Immature natural killer cell (primary cell): ENCODE measurements at places on chromosomes 7 and 10.

DNA sequence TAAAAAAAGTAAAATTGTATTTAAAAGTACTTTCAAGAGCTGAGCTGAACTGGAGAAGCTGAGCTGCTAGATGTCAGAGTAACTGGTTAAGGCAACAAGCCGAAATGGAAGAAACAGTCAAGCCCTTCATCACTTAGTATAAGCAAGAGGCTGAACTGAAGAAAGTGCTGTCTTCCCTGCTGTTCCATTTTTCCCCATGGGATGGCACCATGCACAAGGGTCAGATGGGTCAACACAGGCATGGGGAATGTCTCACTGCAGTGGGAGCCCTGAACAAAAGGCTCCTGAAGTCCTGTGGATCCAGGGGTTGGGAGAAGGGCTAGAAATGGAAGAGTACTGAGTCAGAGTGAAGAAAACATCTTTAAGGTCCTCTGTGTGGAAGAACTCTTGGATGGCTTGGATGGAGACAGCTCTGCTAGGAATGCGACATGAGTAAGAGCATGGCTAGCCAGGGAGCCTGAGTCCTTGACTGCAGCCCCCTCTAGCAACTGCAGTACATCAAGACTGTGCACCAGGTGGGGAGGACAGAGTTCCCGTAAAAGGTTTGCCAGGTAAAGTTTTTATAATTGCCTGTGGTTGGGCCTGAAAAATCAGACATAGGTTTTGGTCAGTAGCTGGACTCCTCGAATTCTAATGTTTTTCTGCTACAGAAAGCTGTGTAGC, 348.3 kb downstream of the GPR158 start:
- DNase-seq = no peak
- H3K4me1 ChIP-seq = no peaks in the 10 kb centered on the region
- H3K27me3 ChIP-seq = no peaks in the 10 kb centered on the region
- H3K4me3 ChIP-seq = no peak overlapping the region

GRCh38 chr7:90474284-90475210, 5.1 kb downstream of the PTTG1IP2 start:
- no peak for DNase-seq
- H3K27ac ChIP-seq = no peak overlapping the region
- H3K36me3 ChIP-seq = no peaks in the 10 kb centered on the region
- peaks cover 1% of the 10 kb centered on the region for H3K27me3 ChIP-seq

- DNase-seq = no peak
- no peaks in the 10 kb centered on the region for H3K4me1 ChIP-seq
- H3K4me3 ChIP-seq = no peak overlapping the region
- no peaks in the 10 kb centered on the region for H3K36me3 ChIP-seq
- H3K27ac ChIP-seq = no peak overlapping the region
Measured at GRCh38 chr7:38934536-38934935, 25.5 kb upstream of the VPS41 start.

DNA sequence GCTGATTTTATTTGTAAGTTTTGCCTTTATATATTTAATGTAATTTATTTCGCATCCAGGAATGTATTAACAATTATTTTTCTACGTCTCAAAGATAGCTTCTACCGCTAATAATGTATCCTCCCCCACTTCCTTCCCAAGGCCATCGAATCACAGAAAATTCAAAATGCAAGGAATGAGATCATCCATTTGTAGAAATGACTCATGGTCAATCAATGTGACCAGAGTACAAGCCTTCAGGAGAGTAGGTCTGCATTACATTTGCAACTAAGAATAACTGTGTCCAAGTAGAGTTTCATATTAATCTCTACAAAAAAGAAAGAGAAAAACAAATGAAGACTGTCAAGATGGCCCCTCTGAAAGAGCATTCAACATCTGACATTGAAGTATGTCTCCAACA, 205.9 kb upstream of the PHF14 start:
- H3K36me3 ChIP-seq = no peaks in the 10 kb centered on the region
- no peak for DNase-seq
- H3K4me3 ChIP-seq = no peak overlapping the region
- H3K27ac ChIP-seq = no peak overlapping the region
- H3K27me3 ChIP-seq = no peaks in the 10 kb centered on the region
- H3K4me1 ChIP-seq = no peaks in the 10 kb centered on the region

GRCh38 chr7:133165001-133165400, 83.1 kb upstream of the CHCHD3 start:
- H3K36me3 ChIP-seq = no peaks in the 10 kb centered on the region
- no peak overlapping the region for H3K27ac ChIP-seq
- DNase-seq = no peak
- no peak overlapping the region for H3K4me3 ChIP-seq

- no peak overlapping the region for H3K4me3 ChIP-seq
- no peak overlapping the region for H3K27ac ChIP-seq
- H3K4me1 ChIP-seq = no peaks in the 10 kb centered on the region
- H3K36me3 ChIP-seq = no peaks in the 10 kb centered on the region
- DNase-seq = no peak
Measured at GRCh38 chr7:20185988-20186387, 31.2 kb downstream of the MACC1 start.

- H3K4me1 ChIP-seq = no peaks in the 10 kb centered on the region
- no peak overlapping the region for H3K4me3 ChIP-seq
- no peaks in the 10 kb centered on the region for H3K36me3 ChIP-seq
- no peak overlapping the region for H3K27ac ChIP-seq
Measured at GRCh38 chr7:29610086-29610485, 46.5 kb downstream of the PRR15 start.
